ENCODE measurements at places on chromosomes 1 and 21.

DNA sequence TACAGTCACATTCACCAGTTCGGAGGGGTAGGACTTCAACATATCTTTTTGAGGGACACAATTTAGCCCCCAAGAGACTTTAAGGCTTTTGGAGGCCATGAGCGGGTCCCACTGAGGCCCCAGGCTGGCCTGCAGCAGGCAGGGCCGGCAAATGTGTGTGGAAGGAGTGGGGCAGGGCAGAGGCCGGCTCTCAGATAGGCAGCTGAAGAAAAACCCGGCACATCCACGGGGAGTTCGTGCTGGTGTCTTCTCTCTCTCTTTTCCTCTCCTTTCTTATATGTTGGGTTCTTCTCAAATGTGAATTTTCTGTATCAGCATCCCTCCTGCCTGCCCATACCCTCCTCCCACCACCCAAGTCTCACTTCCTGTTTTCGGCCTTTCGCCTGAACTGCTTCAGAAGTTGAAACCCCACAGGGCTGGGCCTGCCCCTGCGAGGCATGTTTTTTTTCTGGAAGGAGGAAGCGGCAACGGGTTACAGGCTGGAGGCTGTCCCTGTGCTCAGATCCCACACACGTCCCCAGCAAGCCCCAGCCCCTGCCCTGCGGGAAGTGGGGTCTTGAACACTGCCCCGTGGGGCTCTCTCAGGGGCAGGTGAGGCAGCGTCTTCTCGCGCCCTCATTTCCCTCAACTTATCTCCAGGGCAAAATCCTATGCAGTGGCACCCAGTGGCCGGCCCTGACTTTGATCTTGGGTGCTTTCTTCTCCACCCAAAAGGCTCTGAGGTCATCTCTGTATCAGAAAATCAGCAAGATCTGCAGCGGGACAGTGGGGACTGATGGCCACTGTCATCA, 9.7 kb upstream of the UMODL1 start:
- DNase-seq, result no peak

- no peak for DNase-seq
Observed at GRCh38 chr1:67636146-67636545, 48.9 kb upstream of the GADD45A start.

DNA sequence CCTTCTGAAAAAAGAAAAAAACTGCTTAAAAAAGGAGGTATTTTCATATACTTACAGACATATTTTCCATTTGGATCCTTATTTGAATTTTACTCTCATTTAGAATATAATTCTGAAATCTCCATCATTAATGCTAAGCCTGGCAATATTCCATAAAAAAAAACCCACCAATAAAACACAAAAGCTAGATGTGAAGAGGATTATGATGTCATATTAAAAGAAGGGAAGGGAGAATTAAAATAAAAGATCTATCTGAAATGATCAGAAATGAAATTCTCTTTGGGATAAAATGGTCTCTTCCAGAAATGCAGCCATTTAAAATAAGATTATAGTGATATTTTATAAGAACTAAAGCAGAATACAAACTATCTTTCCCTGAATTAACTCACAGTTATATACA, 206.7 kb upstream of the CAMK1G start:
- no peak for DNase-seq

- DNase-seq, result no peak
Observed at GRCh38 chr1:22471610-22472009, 20.0 kb downstream of the ZBTB40 start.

DNA sequence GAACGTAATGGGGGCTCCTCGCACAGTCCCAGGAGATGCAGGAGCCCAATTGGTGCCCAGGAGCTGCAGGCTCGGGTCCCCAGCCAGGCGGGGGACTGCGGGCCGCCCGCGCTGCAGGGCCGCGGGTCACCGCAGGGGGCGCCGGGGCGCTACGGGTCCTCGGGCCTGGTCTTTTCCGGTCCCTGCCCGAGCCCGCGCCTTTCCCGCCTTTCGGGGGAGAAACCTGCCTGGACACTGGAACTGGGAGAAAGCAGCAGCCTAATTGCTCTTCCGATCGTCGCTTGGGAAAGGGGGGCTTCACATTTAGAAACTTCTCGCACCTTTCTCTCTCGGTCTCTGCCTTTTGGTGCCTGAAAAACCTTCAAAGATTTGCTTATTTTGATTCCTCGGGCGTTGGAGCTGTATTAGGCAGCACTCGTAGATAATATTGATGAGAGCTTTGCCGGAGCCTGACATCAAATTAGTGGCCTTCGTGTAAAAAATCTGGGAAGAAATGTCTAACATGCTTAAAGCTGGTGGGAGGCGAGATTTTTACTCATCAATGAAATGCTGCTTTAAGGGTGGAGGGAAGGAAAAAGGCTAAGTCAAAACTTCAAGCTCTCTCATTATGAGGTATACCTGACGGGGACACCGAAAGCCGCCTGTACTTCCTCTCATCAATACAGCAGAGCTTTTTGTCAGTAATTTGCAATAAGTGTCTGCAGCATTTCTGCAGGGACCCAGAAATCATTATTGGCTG, 12.6 kb upstream of the BARHL2 start:
- no peak for DNase-seq

GRCh38 chr1:153608089-153608682, 4.8 kb downstream of the S100A16 start:
- no peak for DNase-seq

DNA sequence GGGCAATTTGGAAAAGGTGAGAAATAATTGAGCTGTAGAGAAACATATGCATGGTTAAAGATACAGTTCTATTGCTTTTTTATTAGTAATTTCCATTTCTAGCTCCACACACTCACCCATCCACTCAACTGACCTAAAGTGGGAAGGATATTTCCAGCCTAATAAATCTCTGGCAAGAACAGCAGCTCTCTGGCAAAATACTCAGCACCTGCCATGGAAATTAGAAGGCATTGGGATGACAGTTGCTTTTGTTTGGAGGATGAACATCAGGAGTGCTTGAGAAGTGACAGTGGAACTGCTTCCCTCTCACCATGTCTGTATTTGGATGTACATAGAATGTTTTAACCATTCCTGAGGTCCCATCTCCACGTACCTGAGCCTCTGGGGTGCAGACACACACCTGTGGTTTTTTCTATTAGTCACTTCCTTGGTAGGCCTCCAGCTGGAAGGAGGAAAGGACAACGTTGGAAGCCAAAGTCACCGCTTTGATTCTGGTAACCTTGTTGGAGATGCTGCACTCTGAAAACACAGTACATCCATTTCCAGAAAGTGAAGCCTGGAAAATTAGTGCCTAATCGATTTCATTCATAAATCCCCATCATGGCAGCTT, 62.3 kb upstream of the RUNX1 start:
- no peak for DNase-seq

DNA sequence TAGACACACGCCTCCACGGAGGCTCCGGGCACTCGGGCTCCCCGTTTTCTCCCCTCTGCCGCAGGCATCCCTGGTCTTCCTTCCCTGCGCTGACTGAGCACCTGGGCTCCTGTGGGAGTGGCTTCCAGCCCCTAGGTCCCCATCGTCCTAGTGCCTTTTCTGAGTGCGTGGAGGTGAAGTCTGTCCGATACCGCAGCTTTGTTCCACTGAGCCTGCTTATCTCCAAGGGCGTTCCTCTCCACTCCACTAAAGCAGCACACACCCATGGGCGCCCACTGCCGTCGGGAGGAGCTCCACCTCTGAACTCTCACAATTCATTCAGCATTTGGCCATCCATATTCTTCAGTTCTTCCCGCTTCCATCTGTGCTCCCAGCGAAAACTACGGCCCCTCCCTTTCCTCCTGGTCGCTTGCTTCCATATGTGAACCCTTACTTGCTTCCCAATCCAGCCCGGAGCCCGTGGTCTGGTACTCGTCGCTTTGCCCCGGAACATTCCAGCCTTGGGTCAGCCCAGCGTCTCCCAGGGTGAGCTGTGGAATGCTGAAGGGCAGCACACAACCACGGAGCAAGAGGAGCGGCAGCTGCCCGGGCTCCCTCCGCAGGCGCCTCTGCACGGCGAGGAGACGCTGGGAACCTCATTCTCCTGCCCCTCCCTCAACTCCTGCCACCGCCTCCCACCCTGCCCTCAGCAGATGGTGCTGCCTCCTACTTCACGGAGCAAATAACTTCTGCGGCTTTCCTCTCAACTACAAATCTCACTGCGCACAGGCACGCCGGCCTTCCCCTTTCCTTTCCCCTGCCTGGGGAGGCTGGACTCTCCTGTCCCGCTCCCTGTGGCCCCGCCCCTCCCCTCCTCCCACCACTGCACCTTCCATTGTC, 27.5 kb downstream of the ATP8B2 start:
- no peak for DNase-seq

- no peak for DNase-seq
Observed at GRCh38 chr21:42592156-42592820, 61.1 kb upstream of the PDE9A start.

DNA sequence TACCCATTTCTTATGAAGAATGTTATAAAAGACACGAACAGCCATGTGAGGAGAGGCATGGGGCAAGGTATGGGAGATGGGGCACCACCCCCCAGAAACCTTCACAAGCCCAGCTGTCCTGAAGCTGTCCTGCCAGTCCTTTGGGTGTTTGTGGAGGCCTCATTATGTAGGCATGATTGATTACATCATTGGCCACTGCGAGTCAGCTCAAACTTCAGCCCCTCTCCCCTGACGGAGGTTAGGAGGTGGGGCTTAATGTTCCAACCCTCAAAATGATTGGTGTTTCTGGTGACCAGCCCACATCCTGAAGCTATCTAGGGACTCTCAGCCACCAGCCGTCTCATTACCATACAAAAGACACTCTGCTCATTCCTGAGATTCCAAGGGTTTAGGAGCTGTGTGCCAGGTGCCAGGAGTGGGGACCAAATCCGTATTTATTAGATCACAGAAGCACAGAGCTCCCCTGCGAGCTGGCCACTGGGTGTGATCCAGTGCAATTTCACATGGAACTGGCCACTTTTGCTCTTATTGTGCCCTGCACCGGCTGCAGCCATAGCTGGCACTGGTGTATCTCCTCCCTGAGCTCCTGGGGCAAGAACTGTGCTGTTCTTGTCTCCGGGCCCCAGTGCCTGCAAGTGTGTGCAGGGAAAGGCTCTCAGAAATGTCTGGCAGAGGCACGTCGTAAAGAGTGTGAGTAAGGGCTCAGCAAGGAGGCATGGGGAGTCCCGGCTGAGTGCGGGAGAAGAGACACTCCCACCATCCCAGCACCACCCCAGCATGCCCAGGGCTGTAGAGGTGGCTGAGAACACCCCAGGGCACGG, 10.5 kb downstream of the KIAA1614 start:
- DNase-seq, result no peak

- no peak for DNase-seq
Observed at GRCh38 chr21:36325373-36326010, 5.5 kb downstream of the MORC3 start.

- no peak for DNase-seq
Observed at GRCh38 chr21:45580576-45581321, 38.5 kb upstream of the SLC19A1 start.

DNA sequence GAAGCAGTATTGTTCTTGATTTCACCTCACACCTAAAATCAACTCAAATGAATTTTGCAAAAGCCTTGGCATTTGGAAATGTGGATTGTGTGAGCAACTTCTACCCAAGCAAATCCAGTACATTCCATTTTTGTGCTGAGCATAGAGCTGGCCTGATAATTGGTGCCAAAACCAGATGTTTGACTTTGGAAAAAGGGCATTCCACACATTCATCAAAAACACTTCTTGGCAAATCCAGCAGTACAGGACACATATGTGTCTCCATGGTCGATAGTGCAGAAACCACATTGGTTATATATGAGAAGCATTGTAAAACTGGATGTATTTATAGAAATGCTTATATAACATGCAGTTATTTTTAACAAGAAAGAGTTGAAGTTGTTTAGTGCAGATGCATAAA, 210.4 kb downstream of the KCNK2 start:
- no peak for DNase-seq

DNA sequence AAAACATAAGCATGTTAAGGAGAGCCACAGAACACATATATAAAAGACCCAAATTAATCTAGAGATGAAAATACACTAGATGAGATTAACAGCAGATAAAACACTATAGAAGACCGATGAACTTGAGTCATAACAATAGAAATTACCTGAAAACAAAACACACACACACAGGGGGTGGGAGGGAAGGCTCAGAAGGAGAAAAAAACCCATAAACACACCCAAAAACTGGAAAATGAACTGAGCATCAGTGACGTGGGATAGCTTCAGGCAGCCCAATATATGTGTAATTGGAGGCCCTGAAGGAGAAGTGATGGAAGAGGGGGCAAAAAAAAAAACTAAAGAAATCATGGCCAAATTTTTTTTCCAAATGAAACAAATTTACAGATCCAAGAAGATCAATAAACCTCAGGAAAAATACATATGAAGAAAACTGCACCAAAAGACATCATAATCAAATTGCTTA, 11.4 kb downstream of the ALDH9A1 start:
- DNase-seq, result no peak

- DNase-seq, result no peak
Observed at GRCh38 chr1:119440721-119441307, 25.9 kb downstream of the HSD3B2 start.

DNA sequence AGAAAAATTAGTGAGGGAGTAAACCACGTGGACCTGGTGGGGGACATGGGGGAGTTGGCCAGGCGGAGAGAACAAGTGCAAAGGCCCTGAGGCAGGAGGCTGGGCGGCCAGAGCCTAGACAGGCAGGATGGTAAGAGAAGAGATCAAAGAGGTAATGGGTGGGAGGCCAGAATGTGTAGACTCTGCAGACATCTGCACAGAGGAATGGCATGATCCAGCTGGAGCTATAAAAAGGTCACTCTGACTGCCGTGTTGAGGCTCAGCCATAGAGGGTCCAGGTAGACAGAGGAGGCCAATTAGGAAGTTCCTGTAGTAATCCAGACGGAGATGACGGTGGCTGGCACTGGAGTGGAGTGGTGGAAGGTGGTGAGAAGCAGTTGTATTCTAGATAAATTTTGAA, 3.6 kb downstream of the H6PD start:
- DNase-seq, result no peak

GRCh38 chr1:235999259-235999925, 65.5 kb downstream of the NID1 start:
- peak; percentile 70 for DNase-seq

DNA sequence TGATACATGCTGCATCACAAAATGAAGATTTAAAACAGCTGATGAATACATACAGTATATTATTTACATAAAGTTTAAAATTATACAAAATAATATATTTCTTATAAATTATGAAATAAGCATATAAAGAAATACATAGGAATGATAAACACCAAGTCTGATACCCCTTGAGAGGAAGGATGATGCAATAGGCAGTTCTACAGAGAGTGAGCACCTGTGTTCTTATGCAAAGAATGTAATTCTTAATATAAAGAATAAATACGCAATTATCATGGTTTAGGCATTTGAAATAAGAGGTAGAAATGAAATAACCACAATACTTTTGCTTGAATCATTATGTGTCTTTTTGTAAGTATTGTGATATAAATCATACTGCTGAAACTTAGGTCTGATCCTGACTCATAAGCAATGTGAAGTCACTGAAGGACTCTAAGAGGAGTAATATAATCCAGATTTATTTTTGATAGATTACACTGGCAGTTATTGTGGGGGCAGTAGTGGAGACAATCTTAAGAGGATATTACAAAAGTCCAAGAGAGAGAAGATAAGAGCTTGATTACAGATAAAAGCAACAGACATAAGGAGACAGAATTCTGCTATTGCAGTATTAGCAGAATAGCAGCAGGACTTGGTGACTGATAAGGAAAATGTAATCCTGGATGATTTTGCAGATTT, 39.0 kb downstream of the TTLL7 start:
- no peak for DNase-seq

Data from fibroblast of the conjunctiva (primary cell).